M059J (cell line): ENCODE measurements at places on chromosomes 1 and 21. TPM values are rescaled to one million over a fixed set of nuclear protein-coding genes. Genes with fewer than 3 reads are reported as not detected.

DNA sequence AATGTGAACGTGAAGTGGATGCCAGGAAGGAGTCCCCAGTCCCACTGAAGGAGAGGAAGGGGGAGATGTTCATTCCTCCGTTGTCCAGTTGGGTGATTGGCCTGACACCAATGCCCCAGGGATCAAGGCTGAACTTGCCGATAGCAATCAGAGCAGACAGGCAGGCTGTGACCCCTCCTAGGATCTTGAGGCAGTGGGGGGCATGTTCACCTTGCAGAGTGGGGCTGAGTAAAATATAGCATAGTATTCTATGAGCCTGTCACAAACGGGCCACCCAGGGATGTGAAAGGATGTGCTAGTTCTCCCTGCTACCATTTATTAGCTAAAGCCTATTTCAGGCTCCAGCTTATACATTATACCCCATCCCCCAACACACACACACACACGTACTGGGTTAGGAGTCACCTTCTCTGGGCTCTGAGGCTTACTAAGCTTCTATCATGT is 80.7 kb upstream of the CD34 start:
- DNase-seq: no peak

Gene MYOG
- not detected in 2 replicates for total RNA-seq

DNA sequence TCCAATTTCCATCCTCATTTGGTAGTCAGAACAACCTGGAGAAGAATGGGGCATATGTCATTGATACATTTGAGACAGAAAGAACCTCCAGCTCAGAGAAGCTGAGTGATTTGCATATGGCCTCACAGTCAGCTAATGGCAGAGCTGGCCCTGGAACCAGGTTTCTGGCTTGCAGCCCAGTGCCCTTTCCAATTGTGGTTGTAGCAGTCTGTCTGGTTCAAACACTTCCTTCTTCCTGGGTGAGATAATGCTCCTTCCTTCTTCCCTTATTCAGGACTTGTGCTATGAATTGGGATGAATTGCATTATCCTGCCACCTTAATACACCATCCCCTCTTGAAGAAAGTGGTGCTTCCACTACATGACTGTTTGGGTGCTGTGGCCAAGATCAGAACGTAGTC is 24.2 kb downstream of the SLC5A9 start:
- DNase-seq: no peak

DNA sequence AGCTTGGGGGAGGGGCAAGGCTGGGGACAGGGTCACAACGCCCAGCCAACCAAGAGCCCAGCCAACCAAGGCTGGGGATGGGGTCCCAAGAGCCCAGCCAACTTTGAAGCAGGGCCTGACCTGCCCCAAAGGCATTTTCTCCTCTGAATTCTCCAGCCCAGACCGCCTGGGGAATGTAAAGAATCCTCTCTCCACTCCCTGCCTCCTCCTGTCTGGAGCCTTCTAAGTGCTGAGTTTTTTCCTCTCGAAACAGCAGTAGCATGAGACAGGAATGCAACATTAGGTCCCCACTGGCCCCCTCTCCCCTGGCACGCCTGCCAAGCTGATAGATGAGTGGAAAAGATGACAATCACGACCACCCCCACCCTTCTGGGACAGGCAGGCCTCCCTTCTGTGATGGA is 17.0 kb downstream of the C1orf198 start:
- peak; percentile 86 for DNase-seq

Gene TAS1R3
- total RNA-seq: not detected in 2 replicates

Gene OR2T33
- total RNA-seq: not detected in 2 replicates

Gene FCRL1
- total RNA-seq: not detected in 2 replicates

Gene LEMD1
- total RNA-seq: not detected in 2 replicates

Gene CCDC17
- total RNA-seq: 0.10 TPM in 2 replicates

Gene RGS8
- not detected in 2 replicates for total RNA-seq

DNA sequence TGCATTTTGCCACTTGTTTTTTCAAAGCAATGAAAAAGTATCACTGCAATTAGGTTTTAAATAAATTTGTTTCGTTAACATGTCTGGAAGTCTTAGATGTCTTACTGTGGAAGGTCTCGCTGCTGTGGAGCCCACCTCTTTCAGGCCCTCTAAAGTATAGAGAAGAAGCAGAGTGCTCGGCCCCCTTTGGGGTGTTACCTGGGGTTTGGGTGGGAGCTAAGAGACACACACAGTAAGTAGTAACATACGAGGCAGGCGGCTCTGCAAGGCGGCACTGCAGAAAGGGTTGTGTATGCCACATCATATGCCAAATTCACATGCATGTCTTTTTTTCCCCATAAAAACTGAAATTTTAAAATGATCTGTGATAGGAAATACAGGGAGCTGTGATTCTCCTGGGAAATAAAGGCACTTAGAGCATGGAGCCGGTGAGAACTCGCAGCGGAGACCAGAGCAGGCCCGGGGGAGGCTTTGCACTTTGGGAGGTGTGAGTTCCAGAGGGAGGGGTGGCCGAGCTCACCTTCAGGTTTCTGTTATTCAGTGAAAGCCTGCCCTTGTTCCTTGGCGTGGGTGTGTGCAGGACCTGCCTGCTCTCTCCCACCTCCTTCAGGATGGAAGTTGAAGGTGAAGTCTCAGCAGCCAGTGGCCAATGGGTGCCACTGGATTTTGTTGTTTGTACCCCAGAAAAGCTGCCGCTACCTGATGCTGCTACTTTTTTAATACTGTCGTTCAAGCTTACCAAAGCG is 35.7 kb upstream of the PWP2 start:
- no peak for DNase-seq

- peak; percentile 97 for DNase-seq
These were observed 415.3 kb upstream of the CAMK1G start for GRCh38 chr1:209168204-209168603.

DNA sequence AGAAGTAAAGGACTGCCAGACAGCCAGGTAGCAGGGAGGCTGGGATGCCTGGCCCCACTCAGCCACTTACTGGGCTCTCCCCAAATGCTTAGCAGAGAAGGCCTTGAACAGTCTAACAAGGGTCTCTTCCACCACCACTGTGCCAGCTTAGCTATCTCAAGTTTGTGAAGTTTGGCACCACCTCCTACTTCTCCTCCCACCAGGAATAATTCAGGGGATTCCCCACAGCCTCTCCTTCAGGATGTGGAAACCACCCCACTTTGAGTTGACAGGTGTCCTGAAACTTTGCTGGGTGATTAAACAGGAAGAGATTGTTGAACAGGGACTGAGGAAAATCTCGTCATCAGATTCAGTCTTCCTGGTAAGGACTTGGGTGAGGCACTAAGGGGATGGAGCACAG is 59.4 kb upstream of the ATP1B1 start:
- DNase-seq: no peak

DNA sequence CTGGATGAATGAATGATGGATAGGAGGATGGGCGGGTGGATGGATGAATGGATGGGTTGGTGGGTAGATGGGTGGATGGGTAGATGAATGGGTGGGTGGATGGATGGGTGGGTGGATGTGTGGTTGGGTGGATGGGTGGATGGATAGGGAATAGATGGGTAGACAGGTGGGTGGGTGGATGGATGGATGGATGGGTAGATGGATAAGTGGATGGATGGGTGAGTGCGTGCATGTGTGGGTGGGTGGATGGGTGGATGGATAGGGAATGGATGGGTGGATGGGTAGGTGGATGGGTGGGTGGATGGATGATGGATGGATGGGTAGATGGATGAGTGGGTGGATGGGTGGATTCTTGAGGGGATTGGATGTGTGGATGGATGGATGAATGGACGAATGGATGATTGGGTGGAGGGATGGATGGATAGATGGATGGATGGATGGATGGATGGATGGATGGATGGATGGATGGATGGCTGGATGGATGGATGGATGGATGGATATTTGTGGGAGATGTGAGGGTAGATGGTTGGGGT is 68.7 kb downstream of the SDC3 start:
- DNase-seq: no peak

- no peak for DNase-seq
These were observed 103.1 kb downstream of the GALNT2 start for GRCh38 chr1:230170153-230170547.

DNA sequence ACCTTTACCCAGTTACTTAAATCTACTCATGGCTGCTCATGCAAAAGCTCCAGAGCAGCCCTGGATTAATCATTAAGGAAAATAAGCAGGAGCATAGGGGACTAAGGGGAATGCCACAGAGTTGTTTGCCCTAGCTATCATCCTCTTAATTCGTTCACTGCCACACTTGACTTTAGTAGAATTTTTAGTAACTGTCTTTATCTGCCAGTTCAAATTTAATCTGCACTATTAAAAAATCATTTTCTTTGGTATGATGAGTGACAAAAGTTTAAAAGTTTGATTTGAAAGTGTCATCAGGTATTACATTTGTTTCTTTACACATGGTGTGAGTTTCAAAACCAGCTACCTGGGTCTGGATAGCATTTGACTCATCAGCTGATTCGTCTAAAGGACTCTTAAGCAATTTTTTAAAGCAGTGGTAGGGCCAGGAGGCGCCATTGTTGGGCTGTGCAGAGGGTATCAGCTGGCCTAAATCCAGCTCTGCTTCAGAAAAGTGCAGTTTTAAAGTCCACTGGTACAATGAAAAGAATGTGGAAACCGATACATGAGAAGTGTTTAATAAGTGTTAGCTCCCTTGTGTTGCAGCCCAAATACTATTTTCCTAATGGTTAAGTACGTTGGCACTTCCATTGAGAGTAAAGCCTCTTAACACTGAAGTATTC is 69.9 kb upstream of the DR1 start:
- peak; percentile 4 for DNase-seq
